A549 treated with DMSO at 1 μM for 4 hours (cell line): ENCODE measurements at places on chromosomes 2 and 18. TPM values are rescaled to one million over a fixed set of nuclear protein-coding genes. Genes with fewer than 3 reads are reported as not detected.

The TMEM37 gene
- total RNA-seq: 1.6 to 2.0 TPM (median 1.9 TPM) in 5 replicates

The TEKT4 gene
- total RNA-seq: not detected in 5 replicates

The SAG gene
- not detected in 5 replicates for total RNA-seq

The IL37 gene
- total RNA-seq: not detected in 5 replicates

The IL1A gene
- total RNA-seq: 0.05 to 0.47 TPM (median 0.11 TPM) in 5 replicates
